ENCODE measurements at places on chromosomes 2 and 18.

GRCh38 chr2:176500901-176501300 lies 231.7 kb downstream of the MTX2 start:
- no peak overlapping the region for H3K4me3 ChIP-seq
- H3K27ac ChIP-seq = no peak overlapping the region
- no peak for DNase-seq

DNA sequence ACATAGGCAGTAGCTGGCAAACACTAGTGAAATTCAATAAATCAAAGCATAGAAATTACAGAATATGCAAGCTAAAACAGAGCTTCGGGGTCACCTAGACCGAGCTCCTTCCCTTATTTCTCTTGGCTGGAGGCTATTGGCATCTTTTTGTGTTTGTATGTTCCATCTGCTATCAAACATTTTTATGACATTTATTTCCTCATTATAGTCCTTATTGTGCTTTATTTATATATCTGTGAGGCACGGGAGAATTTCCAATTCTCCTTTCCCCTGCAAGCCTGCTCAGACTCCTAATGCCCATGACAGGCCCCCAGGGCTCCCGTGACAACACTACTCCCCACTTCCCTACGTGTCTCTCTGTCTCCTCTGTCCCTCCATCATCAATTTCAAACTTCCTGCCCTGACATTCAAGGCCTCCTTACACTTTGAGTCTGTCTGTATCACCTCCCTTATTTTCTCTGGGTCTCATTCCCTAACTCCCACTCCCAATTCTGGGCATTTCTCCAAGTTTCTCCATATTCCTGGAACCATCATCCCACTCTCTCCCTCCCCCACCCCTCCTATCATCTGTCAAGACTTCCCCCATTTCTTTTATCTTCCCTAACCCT lies 316.9 kb downstream of the OSR1 start:
- no peaks in the 10 kb centered on the region for H3K4me1 ChIP-seq
- peak; percentile 71 for DNase-seq
- H3K27me3 ChIP-seq = no peaks in the 10 kb centered on the region
- no peak overlapping the region for H3K27ac ChIP-seq
- no peaks in the 10 kb centered on the region for H3K36me3 ChIP-seq

GRCh38 chr18:22739061-22739642 lies 194.0 kb upstream of the RBBP8 start:
- H3K36me3 ChIP-seq = no peaks in the 10 kb centered on the region
- DNase-seq = no peak
- no peaks in the 10 kb centered on the region for H3K4me1 ChIP-seq

DNA sequence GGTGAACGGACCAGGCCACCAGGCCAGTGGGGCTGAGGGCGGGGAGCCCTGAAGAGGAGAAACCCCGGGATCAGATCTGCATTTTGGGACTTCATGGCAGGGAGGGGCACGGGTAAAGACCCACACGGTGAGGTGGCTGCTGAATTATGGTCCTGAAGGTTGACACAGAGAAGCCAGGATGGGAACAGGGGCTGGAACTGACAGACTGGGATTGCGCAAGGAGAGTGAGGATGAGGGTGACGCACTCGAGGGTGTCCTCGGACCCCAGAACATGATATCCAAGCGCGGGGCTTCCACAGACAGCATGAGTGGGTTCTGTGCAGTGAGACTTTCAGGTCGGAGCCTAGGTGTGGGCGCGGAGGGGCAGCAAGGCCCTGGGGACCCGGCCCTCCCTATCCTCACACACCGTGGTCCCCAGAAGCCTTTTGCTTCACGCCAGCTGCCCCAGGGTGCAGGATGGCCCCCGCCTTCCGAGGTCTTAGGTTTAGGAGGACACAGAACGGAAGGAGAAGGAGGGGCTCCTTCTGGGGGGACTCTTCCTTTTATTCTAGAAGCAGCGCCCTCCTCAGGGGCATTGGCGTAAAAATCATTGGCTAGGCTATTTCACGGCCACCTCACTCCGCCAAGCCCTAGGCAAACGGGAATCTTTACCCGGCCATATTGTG lies 416.8 kb upstream of the HS6ST1 start:
- no peak overlapping the region for H3K4me3 ChIP-seq
- H3K27me3 ChIP-seq = no peaks in the 10 kb centered on the region
- DNase-seq = no peak
- no peaks in the 10 kb centered on the region for H3K36me3 ChIP-seq
- H3K4me1 ChIP-seq = peaks cover 46% of the 10 kb centered on the region

GRCh38 chr2:69514819-69515218 lies 77.6 kb upstream of the NFU1 start:
- no peaks in the 10 kb centered on the region for H3K36me3 ChIP-seq
- no peak overlapping the region for H3K4me3 ChIP-seq
- DNase-seq = no peak
- no peaks in the 10 kb centered on the region for H3K4me1 ChIP-seq

DNA sequence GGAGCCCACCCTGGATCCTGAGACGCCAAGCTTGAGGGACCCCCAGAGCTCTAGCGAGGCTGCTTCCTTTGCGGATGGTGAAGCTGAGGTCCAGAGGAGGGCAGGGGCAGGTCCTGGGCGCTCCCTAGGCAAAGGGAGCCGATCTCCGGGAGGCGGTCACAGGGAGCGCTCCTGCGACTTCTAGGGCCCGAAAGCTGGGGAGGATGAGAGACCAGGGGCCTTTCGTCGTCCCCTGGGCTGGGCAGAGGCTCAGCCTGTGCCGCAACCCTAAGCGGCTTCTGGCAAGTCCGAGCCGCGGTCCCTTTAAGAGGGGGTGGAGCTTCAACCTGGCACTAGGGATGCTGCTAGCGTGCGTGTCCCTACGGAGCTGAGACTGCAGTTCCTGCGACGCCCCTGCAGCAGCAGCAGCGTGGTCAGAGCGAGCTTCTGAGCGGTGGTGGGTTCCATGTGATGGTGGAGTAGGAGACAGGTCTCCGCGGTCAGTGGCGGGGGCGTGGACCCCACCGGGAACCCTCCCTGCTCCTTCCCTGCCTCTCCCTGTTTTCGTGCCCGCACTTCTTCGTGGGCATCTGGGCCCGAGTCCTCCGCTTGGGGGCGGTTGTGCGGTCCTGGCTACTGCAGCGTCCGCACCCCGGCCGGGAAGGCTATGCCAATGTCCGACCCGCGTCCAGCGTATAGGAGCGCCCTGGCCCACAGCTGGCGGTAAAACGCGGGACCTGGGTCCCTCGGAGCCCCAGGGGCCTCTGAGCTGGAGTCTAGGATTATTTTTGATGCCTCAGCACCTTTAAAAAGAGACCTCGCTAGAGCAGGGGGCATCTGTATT lies 154.6 kb downstream of the CCDC74A start:
- H3K4me3 ChIP-seq = peak overlapping the region; percentile 61
- peak overlapping the region; percentile 53 for H3K27ac ChIP-seq
- H3K36me3 ChIP-seq = no peaks in the 10 kb centered on the region

GRCh38 chr2:1802469-1803216 lies 58.3 kb upstream of the PXDN start:
- no peaks in the 10 kb centered on the region for H3K4me1 ChIP-seq
- H3K36me3 ChIP-seq = no peaks in the 10 kb centered on the region
- no peak overlapping the region for H3K27ac ChIP-seq
- H3K4me3 ChIP-seq = no peak overlapping the region
- H3K27me3 ChIP-seq = no peaks in the 10 kb centered on the region
- DNase-seq = no peak

GRCh38 chr2:185785851-185786473 lies 47.4 kb downstream of the FSIP2 start:
- no peaks in the 10 kb centered on the region for H3K36me3 ChIP-seq
- H3K27me3 ChIP-seq = no peaks in the 10 kb centered on the region
- no peaks in the 10 kb centered on the region for H3K4me1 ChIP-seq
- no peak for DNase-seq
- no peak overlapping the region for H3K4me3 ChIP-seq

DNA sequence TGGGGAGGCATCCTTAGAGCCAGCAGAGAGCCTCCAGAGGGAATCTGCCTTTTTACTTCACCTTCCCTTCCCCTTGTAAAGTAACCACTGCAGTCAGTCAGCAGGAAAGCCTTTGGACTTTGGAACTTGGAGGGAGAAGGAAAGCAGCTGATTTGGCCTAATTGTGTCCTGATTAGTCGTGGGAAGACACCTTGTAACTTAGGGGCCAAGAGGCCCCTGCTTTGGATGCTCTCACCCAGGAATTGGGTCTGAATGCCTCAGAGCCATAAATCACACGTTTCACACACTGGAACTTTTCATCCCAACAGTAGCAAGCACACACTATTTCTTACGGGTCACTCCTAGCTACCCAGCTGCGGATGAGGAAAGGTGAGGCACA lies 81.0 kb upstream of the PPM1B start:
- H3K27ac ChIP-seq = no peak overlapping the region
- DNase-seq = no peak
- H3K36me3 ChIP-seq = no peaks in the 10 kb centered on the region
- H3K4me1 ChIP-seq = peaks cover 11% of the 10 kb centered on the region

DNA sequence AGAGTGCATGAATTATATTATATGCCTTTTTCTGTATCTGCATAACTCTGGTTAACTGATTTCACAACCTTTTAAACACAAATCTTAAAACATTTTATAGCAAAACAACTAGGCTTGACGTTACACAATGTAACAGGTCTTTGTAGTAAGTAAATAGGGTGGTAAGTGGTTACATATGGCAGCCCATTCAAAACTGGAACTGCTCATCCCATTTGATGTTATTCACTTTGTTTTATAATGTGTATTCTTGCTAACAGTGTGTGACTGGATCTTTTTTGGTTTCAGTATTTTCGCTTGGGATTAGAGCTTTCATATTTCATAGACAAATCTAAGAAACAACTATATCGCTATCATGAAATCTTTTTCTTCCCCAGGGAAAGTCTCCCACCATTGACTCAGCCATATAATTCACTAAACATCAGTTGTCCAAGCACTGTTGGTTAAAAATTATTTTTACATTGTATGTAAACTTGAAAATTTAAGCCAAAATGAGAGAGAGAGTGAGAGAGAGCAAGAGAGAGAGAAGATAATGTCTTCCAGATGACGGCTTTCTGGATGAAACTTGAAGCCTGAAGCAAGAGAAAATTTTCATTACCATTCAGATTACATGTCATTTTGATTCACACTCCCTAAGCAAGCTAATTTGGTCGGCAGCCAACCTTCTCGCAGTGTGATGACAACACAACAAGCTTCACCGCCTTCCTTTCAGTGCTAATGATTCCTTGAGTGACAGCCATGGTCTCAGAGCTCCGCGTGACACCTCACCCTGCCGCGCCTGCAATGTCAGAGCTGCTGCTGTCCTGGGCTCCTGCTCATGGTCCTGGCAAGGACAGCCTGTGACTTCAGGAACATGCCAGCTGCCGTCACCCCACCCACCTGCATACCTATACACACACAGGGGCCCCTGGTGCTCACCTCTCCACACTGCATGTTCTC lies 946.9 kb upstream of the SOX11 start:
- H3K4me3 ChIP-seq = no peak overlapping the region
- no peak for DNase-seq
- no peaks in the 10 kb centered on the region for H3K4me1 ChIP-seq

DNA sequence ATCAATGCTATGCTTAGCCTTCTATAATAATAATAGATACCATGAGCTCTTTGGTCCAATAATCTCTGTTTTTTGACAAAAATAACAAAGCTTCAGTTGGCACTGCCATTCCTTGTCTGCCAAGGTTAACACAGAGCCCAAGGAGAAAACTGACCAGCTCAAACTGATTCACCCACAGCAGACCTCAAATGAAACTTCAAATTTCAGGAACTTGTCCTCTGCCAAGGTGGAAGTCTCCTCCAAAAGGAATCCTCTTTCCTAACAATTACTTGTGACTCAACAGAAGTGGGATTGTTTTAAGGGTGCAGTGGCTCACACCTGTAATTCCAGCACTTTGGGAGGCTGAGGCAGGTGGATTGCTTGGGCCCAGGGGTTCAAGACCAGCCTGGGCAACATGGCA lies 12.1 kb downstream of the AAK1 start:
- H3K36me3 ChIP-seq = no peaks in the 10 kb centered on the region
- no peak overlapping the region for H3K27ac ChIP-seq
- no peak overlapping the region for H3K4me3 ChIP-seq
- H3K4me1 ChIP-seq = no peaks in the 10 kb centered on the region

DNA sequence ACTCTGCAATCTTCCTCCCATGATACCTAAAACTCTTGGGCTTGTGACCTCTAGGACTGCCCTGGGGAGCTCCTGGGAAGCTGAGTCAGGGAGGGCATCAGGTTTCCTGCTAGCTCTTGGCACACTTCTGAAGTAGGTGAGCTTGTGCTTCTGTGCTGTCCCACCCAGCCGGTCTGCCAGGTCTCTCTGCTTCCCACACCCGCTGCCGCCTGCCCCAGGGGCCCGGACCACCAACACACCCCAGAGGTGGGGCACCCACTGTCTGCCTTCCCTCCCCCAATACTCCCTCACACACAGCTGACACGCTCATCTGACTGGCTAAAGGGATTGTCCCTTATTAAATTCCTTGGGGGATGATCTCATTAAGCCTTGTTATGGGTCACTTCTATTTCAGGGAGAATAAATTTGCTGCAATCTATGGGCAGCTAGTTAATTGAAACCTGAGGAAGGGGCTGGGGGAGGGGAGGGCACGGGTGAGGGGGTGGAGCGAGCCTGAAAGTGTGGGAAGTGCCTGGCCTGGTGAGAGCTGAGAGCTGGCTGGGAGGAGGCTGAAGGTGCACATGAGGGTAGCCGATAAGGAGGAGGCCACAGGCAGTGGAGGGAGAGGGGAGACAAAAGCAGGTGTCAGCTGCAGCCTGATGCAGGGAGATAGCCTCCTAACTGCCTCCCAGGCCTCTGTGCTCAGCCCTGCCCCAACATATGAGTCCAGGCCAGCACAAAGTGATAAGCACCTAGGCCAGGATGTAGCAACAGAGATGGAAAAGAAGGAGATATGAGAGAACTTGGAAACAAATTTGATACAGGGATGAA lies 48.8 kb downstream of the HAUS1 start:
- H3K4me3 ChIP-seq = no peak overlapping the region
- H3K36me3 ChIP-seq = no peaks in the 10 kb centered on the region

DNA sequence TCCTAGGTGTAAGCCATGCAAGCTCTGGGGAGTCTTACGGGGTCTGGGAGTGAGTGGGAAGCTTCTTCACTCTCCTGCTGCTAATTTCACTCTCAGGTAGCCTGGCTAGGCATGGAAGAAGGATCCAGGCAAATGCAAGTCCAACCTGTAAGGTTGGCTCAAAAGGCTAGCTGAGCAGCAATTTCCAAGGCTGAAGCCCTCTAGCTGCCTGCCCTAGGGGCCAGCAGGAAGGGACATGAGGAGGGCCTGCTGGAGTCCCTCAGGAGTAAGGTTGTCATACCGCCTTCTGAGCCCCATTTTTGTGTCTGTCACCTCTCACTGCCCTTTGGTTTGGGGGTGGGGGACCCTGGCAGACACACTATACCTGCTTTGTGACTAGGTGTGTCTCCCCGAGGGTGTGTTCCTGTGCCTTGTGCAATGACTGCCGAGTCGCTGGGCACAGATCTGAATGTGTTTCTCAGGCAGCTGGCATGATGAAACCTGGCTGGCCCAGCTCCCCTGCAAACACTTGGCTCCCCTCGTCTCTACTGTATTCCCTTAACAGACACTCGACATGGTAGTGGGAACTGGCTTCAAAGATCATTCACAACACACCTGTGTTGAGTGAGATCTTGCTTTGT lies 123.9 kb upstream of the FAM136A start:
- no peaks in the 10 kb centered on the region for H3K36me3 ChIP-seq
- no peak overlapping the region for H3K27ac ChIP-seq
- H3K4me3 ChIP-seq = no peak overlapping the region
- no peaks in the 10 kb centered on the region for H3K4me1 ChIP-seq
- no peaks in the 10 kb centered on the region for H3K27me3 ChIP-seq
- no peak for DNase-seq

- H3K27me3 ChIP-seq = no peaks in the 10 kb centered on the region
- DNase-seq = no peak
- H3K4me1 ChIP-seq = no peaks in the 10 kb centered on the region
- H3K36me3 ChIP-seq = no peaks in the 10 kb centered on the region
- H3K4me3 ChIP-seq = no peak overlapping the region
These were observed 106.4 kb upstream of the HNMT start for GRCh38 chr2:137857881-137858280.

Data from left lung (tissue), 14 donors.